Activated CD4-positive, alpha-beta T cell treated with anti-CD3 and anti-CD28 coated beads, Interleukin-2, amount 50 U/mL, for 48 hours (primary cell): ENCODE measurements at places on chromosomes 16 and 17.

- DNase-seq, result no peak
Measured at GRCh38 chr17:67891481-67892119, 66.3 kb downstream of the BPTF start.

DNA sequence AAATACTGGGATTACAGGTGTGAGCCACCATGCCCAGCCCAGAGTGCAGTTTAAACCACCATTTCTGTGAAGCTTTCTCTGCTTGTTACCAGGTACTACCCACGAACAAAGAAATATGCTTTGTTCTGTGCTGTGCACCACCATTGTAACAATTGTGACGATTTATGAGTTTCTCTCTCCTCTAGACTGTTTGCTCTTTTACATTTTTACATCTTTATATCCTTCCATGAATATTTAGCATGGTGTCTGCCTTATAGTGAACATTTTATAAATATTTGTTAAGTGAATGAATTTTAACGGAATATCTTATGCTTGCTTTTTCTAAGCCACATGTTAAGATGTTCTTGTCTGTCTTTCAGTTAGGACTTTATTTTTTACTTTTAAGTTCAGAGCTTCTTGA is 60.3 kb downstream of the OMG start:
- DNase-seq, result no peak

DNA sequence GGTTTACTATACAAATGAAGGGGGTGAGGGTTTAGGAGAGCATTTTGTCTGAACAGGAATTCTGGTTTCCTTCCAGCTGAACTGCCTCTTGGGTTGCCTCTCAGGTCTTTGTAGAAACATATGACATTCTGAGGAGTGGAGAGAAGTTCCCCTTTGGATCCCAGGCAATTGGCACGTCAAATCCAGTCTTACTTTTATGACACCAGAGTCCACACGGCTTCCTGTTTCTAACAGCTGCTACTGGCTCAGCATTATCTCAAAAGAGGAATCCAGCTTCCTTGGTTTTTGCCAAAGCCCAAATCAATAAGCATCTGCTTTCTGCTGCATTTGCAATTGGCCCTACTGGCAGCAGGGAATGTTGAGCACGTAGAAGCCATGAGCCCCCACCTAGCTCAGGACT is 97.6 kb upstream of the FAM20A start:
- no peak for DNase-seq

DNA sequence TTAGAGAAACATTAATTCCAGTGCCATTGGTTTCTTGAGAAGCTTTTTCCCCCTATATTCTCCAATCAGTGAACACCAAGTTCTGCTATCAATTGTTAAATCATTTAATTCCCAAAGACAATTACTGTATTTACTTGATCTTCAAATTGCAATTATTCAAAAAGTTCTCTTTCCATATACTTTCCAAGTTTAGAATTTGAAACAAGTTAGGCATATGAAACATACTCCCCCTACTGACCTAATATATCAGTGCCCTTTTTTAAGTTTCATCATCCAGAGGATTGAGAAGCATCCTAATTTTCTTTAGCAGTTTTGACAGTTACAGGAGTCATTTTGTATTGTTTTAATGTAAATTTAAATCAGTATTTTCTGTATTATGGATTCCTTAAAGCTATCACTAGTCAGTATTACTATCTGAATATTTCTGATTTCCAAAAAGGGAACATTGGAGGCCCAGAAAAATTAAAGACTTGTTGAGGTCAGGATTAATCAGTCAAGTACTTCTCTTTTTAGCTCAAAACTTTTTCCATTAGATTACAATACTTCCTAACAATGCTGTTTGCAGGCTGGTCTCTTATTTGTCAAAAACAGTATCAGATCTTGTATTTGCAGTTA is 16.3 kb downstream of the MEIOC start:
- DNase-seq, result no peak

DNA sequence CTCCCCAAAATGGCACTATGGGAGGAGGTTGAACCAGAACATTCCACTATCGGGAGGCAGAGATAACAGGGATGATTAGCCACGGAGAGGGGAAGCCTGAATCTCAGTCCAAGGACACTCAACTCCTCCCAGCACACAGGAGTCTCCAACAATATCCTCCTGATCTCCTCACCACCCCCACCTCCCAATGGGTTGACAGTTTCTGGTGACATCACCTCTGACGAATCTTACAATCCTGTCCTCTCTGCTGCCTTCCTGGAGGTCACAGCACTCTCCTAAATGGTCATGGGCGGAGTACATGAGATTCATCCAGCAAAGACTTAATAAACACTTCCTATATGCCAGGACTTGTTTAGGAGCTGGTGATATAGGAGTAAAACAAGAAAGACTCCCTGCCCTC is 80.9 kb downstream of the SLC6A2 start:
- DNase-seq, result no peak

DNA sequence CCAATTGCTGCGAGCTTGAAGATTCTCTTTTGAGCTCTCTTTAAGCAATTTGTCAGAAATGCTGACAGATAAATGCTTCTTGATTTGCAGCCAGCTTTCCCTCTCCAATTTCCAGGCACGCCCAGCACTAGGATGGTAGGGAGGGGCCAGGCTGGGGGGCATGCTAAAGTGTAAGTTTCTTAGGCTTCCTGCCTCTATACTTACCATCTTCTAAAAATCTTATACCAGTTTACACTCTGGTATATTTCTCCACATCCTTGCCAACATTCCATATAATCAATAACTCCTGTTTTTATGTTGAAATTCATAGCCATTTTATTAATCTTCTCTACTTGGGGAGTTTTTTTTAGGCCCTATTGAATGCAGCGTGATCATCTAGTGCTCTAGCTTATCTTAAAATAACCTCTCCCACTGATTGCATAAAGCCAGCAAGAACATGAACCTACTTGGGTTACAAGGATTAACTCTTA is 17.5 kb downstream of the ACSF2 start:
- no peak for DNase-seq

GRCh38 chr17:14442798-14443528 is 142.1 kb downstream of the HS3ST3B1 start:
- no peak for DNase-seq

- DNase-seq, result no peak
Measured at GRCh38 chr17:44438636-44439035, 49.2 kb upstream of the ITGA2B start.

DNA sequence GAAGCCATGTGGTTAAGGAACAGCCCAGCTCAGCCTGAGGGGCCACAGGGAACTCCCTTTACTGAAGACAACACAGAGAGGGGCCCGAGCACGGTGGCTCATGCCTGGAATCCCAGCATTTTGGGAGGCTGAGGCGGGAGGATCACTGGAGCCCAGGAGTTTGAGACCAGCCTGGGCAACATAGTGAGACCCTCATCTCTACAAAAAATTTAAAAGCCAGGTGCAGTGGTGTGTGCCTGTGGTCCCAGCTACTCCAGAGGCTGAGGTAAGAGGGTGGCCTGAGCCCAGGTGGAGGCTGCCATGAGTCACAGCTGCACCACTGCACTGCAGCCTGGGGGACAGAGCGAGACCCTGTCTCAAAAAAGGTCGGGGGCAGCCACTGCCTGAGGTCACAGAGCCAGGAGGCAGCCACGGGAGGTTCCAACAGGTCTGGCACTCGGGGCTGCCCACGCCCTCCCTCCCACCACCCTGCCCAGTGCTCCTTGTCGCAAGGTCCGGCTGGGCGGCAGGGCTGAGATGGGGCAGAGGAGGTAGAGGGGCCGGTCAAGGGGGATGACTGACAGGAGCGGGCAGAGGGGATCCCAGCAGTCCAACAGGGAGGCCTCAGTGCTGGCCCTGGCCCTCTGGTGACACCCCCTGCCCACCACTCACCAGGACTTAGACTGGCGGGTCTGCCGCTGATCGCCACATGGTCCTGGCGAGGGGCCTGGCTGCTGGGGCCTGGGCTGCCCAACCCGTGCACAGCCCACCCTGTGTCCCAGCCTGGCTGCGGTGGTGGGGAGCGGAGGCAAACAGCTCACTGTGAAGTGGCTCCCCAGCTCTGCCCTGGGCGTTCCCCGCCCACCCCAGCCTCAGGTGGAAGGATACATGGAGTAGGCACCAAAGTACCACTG is 3.4 kb downstream of the CYBA start:
- DNase-seq, result no peak

DNA sequence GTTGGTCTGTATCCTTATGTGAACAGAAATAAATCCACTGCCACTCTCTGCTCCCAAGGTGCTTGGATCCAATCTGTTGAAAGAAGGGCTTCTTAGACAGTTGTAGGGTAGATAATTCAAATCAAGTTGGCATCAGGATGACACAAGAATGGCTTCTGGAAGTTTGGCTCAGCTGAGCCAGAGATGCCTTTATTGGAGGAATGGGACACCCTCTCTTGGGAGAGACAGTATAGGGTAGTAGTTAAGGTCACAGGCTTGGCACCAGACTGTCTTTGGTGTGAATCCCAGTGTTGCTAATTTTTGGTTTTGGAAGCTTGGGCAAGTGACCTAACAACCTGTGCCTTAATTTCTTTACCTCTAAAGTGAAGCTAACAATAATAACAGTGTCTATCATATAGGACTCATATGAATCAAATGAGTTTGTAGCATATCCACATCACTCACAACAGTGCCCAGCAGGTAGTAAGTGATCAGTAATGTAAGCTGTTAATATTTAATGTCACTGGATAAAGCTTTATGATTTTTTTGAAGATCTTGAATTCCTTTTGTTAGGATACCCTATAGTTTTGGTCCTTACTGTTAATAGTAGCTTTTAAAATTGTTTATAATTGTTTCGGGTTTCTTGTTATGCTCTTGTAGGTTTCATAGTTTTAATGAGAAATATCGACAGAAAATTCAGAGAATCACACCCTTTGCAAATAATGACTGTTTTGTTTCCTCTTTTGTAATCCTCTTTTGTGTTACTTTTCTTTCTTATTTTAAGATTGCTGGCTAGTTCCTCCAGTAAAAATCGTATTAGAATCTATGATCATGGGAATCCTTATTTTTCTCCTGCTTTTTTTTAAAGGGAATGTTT is 19.1 kb downstream of the ZNRF1 start:
- no peak for DNase-seq

DNA sequence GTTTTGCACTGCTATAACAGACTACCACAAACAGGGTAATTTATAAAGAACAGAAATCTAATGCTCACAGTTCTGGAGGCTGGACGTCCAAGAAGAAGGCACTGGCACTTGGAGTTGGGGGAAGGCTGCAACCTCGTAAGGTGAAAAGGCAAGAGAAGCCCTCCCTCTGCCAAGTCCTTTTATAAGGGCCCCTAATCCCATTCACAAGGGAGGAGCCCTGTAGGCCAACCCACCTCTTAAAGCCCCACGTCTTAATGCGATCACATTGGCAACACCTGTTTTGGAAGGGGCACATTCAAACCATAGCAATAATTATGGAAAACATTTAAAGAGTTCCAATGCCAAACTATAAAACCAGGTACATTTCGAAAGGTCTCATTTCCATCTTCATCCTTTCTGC is 5.2 kb downstream of the PKD1L3 start:
- DNase-seq, result no peak

- no peak for DNase-seq
Measured at GRCh38 chr17:7878234-7878633, 10.4 kb upstream of the CHD3 start.

DNA sequence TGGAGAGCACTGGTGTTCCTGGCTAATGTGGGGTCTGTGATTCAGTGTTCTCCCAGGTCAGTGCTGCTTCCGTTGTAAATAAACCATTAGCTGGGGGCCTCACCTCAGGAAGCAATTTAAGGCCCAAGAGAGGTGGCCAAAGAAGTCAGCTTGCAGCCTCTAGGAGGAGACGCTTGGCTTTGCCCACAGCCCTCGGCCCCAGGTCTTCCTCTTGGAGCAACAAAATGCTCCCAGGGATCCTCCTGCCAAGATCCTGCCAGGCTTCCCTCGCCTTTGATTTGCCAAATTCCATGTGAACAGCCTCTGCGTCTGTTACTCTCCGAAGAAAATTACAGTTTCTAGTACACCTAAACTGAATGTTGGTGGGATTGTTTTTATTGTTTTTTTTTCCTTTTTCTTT is 62.4 kb upstream of the TBX2 start:
- no peak for DNase-seq

DNA sequence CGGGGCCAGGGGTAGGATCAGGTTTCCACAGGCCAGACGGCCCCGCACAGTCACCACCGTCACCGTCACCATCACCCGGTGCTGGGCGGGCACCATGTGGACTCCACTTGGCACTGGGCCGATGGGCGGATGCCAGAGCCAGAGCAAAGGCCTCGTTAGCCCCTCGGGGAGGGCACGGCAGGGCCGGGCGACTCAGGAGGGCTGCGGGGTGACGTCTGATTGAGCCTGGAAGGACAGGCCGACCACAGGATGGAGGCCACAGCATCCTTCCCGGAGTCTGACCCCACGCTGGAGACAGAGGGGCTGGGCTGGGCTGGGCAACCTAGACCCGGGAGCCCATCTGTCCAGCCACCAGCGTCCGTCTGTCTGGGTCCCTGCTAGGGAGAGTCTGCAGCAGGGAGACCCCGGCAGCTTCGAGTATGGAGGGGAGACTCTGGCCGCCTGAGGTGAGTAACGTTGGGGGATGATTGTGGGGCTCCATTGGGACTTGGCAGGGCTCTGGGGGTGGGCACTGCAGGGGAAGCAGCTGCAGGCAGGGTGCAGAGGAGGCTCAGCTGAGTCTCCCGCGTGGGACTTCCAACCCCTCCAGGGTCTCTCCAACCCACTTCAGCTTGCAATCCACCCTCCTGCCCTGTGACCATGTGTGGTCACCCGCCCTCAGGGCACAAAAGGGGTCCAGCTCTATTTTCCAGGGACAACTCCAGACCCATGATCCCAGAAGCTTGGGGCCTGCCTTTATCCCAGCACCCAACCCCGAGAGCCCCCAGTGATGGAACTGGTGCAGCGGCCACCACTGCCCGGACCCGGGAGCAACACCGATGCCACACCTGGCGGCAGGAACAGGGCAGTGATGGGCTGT is 22.6 kb downstream of the SLC25A10 start:
- no peak for DNase-seq

- DNase-seq, result peak; percentile 39
Measured at GRCh38 chr16:56675685-56676210, 6.1 kb downstream of the MT1H start.

DNA sequence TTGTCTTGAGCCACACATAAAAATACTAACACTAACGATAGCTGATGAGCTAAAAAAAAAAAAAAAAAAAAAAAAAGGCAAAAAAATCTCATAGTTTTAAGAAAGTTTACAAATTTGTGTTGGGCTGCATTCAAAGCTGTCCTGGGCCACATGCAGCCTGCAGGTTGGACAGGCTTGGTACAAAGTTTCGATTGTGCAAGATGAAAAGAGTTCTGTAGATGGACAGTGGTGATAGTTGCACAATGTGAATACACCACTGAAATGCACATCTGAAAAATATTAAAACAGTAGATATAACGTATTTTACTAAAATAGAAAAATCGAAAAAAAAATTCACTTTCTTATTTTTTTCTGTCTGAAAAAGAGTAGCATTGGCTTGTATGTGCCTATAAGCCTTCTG is 42.9 kb downstream of the AMFR start:
- DNase-seq, result no peak
